ENCODE measurements at places on chromosomes 5 and 9. TPM values are rescaled to one million over a fixed set of nuclear protein-coding genes. Genes with fewer than 3 reads are reported as not detected.
A peak's percentile ranks its signal among the peaks of the same experiment; 100 is the strongest.

DNA sequence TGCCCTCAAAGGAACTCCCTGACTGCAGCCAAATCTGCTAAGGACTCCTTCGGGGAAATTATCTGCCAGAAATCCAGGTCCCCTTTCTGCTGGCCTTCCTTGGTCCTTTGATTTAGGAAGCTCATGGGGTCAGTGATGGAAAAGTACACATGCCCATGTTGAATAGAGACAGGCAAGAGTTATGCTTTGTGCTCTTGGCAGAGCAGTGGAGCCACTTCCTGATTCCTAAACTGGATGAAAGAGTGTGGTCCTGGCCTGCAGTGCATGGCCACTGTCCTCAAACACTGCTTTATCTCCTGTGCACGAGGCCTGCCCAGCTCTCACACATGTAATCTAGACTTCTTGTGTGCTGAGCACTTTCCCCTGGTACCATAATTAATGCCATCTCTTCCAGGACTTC is 2.0 kb upstream of the EBF1 start:
- no peak for DNase-seq

DNA sequence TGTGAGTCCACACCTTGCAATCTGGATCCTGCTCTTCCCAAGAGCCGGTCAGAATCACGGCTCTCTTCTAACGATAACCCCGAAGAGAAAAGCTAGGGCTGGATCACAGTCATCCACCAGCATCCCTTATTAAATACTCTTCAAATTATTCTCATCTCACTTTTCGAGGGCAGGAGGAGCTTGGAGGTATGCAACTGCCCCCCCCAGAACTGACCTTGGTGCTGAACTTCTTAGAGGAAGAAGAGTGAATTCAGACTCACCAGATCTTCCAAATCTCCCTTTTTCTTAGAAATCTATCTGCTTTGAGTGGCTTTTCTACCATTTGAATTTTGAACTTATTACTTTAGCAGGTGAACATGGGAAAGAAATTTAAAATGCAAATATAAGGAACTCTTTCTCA is 75.7 kb downstream of the MED10 start:
- no peak for DNase-seq

DNA sequence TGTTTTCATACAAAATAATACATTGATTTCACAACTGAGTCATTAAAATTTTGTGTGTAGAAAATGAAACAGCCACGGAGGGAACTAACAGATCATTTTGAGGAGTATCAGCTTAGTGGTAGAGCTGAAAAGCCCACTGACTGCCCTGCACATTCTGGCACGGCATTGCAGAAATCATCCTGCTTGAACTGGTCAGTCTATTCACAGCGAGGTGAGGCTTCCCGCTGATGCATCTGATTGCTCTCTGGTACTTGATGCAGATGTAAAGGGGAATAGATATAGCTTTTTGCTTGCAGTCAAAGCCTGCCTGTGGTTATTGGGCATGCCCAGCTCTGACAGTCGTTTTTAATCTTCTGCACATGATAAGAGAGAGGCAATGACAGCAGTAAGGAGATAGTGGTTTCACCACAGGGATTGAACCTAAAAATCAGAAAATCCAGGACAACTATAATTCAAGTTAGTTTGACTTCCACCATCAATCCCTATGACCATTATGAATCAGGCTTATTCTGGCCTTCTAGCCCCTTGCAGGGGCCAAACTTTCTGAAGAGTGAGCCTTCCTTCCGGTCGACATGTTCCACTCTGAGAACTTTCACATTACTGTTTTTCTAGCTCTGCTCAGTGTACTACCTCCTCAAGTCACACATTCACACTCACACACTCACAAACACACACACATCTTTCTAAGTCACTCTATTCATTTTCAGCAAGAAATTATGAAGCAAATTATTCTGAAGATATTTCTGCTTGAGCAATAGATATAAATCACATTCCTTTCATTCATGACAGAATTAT is 782.8 kb upstream of the NUDT12 start:
- DNase-seq: no peak

DNA sequence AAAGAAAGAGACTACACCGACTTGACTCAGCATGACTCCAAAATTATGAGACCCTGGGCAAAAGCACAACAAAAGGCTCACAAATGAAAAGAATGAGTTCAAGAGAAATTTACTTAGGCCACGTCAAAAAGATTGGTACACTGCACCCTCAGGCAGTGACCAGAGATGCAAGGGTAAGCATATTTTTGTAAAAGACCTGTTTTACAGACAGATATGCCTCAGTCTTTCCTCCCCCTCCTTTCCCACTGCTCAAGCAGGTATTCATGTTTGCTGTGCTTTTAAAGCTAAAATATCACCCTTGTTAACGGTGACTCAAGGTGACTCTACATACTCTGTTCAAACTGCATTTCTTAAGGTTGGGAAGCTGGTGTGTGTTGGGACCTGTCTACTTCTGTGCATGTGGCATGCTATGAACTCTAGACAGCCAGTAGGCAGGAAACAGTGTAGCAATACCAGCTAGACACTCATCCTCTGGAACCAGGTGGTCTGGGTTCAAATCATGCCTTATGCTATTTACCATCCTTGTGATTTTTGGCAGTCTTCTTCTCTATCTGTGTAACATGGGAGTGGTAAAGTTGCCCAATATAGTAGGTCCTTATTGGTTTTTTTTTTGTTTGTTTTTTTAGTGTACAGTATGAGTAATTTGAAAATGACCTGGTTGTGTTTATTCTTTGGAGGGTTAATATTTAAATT is 98.7 kb downstream of the TLE4 start:
- DNase-seq: no peak

DNA sequence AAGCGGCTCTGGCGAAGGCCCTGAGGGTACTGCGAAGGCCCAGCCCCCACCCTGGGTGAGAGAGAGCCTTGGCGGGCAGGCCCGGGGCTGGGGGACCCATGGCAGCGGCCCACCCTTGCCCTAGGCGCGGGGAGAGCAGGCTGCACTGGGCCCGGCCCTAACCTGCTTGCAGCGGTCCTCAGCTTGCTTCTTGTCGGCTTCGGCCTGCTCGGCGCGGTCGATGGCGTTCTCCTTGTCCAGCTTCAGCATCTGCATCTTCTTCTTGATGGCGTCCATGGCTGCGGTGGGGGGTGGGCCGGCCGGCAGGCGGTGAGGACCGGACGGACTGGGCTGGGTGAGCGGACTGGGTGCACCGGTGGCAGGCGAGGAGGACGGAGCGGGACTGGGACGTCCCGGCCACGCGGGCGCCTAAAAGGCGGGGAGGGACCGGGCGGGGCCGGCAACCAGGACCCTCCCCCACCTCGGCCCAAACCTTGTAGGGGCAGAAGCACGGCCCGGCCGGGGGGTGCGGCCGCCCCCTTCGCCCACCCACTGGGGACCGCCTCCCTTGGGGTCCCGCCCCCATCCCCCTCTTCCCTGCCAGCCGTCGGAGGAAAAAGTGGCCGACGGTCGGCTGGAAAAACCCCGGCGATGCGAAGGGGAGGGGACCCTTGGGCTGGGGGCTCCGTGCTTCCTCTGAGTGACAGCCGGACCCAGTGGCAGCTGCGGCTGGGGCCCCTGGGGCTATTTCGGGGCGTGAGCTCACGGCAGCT is at the start of gene TPM2:
Gene TPM2 (minus strand): TSS at position 384 of the 752 bp plus-strand sequence. CDS start 108 bp downstream, at position 276.
- DNase-seq: no peak

DNA sequence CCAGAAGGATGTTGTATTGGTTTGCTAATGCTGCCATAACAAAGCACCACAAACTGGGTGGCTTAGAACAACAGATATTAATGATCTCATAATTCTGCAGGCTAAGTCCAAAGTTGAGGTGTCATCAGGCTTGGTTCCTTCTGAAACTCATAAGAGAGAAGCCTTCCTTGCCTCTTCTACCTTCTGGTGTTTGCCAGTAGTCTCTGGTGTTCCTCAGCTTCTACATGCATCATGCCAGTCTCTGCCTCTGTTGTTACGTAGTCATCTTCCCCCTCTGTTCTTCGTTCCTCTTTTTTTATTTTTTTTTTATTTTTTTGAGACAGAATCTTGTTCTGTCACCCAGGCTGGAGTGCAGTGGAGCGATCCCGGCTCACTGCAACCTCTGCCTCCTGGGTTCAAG is 61.8 kb downstream of the LRRC70 start:
- DNase-seq: no peak

DNA sequence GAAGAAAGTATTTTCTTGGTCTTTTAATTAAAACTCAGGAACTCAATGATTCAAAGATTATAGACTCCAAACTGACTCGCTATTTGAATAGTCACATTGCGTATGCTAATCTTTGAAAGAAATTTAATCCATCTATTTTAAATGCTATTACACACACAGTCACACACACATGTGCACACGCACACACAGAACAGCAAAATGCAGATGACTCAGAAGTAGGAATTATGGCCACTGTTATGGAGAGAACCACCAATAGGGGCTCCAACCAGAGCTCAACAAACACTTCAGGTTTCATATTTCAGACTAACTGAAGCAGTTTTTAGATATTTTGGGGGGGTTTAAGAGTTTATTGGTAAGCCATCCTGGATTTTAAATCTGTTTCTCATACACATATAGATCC is 1917.9 kb downstream of the EFNA5 start:
- no peak for DNase-seq

DNA sequence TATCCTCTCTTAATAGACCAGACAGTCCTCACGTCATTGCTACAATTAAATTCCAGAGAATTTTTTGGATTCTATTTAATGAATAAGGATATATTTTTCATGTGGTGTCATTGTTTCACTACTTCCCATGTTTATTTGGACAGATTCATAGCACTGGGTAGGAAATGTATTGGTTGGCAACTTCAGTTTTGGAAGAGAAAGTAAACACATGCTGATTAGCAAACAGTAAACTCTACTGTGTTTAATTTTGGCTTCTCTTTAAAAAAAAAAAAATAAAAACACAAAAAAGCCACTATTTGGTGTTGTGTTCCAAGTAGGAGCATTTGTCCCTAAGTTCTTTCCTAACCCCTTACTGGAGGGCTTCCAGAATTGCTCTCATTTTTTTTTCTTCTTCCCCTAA is 77.3 kb downstream of the NFIB start:
- no peak for DNase-seq

DNA sequence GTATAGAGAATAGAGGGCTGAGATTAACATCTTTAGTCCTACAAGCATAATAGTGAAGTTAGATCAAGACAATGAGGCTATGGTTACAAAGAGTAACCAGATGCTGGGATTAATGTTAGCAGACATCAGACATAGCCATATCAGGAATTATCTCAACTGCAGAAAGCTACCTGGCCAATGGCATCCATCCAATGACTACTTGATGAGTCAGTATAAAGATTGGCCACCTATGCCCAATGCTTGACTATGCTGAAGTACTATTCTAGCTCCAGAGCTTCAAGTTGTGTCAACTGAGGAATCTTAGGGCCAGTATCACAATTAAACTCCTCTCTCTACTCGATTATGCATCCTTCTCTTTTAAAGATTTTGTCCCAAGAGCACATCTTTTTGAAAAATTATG is 541.4 kb downstream of the PRELID2 start:
- no peak for DNase-seq

GRCh38 chr9:87606841-87607521 is 109.3 kb downstream of the DAPK1 start:
- peak; percentile 68 for DNase-seq

GRCh38 chr9:16598316-16598715 is 272.2 kb downstream of the BNC2 start:
- DNase-seq: no peak

DNA sequence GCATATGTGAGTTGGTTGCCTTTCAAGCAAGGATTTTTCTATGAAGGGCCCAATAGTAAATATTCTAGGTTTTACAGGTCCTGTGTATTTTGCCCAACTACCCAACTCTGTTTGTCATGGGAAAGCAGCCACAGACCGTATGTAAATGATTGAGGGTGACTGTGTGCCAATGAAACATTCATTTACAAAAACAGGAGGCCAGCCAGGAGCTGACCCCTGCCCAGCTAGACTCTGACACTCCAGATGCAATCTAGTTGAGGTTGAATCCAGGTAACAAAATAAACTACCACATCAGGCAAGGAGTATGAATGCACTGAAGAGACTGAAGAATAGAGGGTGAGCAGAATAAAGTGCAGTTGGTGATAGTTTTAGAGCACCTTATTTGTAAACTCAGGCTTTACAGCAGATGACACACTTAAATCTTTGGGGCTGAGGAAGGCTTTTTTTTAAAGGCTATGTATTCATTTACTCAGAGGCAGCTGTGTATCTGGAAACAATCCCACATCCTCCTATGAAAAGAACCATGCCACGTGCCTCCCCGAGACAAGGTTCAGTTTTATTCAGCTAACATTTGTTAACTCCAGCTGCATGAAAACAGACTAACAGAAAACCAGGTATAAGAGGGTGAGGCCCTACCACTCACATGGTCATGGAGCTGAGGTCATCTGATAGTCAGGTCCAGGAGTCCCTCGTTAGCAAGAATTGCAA is 60.7 kb downstream of the SLC1A1 start:
- no peak for DNase-seq

GRCh38 chr5:139481122-139481533 is 1.4 kb downstream of the STING1 start:
- DNase-seq: no peak

GRCh38 chr5:17020678-17021601 is 84.9 kb upstream of the MYO10 start:
- DNase-seq: no peak

DNA sequence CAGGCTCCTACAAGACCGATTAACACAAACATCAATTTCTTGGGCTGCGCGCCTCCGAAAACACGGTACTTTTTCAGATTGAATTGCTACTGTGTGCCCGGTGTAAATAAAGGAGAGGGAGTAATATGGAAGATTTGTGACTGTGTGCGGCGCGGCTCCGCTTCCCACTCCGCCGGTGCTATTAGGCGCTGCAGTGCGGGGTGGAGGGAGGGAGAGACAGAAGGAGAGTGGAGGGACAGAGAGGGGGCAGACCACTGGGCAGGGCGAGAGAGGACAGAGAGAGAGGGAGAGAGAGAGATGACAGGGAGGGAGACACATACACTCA is 24.7 kb upstream of the RNU6ATAC start:
- DNase-seq: no peak

Gene C9
- 0.25 TPM for total RNA-seq

Gene STKLD1
- 0.81 TPM for total RNA-seq

Gene ALDH1A1
- 699 TPM for total RNA-seq

Gene TAF1L
- total RNA-seq: 0.04 TPM

Gene CDKN2B
- total RNA-seq: 2.3 TPM
